CD4-positive, alpha-beta T cell treated with Interleukin-4 for 1 hour (primary cell): ENCODE measurements at places on chromosomes 6 and 20.

- DNase-seq: peak; percentile 19
Observed at GRCh38 chr6:38688579-38689087, 14.3 kb downstream of the GLO1 start.

- no peak for DNase-seq
Observed at GRCh38 chr20:33130568-33131061, 37.3 kb upstream of the BPIFA2 start.

- DNase-seq: no peak
Observed at GRCh38 chr6:122734529-122735395, 44.8 kb upstream of the FABP7 start.

- DNase-seq: no peak
Observed at GRCh38 chr6:125867483-125867942, 76.8 kb downstream of the NCOA7 start.

DNA sequence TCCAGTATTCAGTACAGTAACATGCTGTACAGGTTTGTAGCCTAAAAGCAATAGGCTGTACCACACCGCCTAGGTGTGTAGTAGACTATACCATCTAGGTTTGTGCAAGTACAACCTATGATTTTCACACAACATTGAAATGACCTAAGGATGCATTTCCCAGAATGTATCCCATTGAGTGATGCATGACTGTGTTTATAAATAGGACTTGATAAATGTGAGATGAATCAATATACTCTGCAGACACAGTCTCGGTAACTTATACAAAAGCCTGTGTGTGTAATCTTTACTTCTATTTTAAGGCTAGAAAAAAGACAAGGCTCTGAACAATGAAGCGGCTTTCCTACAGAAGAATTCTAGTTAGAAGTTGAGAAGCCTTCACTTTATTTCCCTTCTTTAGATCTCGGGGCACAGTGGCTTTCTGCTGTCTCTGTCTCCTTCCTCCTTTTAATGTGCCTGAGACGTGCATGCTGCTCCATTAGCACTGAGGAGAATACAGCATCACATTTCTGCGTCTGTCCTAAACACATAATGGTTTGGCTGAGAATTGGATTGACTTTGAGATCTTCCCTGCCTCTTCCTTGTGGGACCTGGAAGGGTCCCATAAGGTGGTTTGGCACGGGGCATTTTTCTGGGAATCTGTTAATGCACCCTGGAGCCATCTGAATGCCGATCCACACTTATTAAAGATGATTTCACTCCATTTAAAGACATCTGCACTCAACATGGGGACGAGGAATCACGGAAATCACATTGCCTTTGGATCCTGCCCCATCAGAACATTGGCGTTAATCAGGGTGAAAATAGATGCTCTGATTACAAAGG, 112.5 kb downstream of the SCML4 start:
- DNase-seq: no peak

GRCh38 chr6:83310046-83310445, 116.9 kb downstream of the RWDD2A start:
- DNase-seq: no peak

GRCh38 chr6:43469947-43470346, 7.4 kb upstream of the TJAP1 start:
- DNase-seq: no peak

- DNase-seq: no peak
Observed at GRCh38 chr6:20313960-20314530, 87.6 kb upstream of the E2F3 start.

DNA sequence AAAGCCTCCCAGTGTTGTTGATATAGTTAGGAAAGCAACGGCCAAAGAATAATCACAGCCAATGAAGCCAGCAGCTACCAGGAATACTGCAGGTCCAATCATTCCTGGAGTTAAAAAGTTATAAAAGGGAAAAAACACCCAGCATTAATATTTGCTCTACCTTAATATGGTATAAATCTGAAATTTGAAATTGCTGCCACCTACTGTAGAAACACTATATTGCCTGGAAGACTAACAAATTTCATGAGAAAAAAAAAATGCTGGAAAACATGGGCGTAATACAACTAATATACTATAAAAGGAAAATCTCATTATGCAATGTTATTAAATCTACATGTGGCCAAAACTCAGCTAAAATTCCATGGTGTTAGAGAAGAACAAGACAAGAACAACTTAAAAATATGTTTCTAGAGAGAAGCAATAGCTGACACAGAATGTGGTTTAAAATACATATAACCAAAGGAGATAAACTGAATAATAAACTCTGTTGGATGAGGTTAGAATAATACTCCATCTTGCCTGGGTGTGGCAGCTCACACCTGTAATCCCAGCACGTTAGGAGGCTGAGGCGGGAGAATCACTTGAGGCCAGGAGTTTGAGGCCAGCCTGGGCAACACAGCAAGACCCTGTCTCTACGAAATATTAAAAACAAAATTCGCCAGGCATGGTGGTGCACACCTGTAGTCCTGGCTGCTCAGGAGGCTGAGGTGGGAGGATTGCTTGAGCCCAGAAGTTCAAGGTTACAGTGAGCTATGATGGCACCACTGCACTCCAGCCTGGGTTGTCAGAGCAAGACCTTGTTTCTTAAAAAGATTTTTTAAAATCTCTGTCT, 43.1 kb downstream of the SLC17A5 start:
- DNase-seq: peak; percentile 70

DNA sequence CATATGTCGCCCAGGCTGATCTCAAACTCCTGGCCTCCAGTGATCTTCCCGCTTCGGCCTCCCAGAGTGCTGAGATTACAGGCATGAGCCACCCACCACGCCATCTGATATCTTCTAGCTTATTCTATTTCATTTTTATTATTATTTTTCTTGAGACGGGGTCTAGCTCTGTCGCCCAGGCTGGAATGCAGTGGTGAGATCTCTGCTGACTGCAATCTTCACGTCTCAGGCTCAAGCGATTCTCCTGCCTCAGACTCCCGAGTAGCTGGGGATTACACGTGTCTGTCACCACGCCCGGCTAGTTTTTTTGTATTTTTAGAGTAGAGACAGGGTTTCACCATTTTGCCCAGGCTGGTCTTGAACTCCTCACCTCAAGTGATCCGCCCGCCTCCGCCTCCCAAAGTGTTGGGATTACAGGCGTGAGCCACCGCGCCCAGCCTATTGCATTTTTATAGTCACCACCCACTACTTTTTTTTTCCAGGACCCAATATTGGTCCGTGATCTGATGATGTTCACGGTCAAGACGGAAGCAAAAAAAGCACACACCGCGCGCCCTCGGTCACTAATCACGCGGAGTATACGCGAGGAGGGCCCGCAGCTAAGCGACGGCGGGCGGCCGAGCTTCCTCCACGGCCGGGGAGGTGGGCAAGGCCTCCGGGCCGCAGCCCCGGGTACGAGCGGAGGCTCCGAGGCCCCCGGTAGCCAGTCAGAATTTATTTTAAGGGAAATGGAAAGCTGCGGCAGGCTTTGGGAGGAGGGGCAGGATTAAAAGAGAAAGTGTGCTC, 1.1 kb upstream of the LSM14B start:
- no peak for DNase-seq

GRCh38 chr6:88298066-88298845, 132.1 kb upstream of the CNR1 start:
- no peak for DNase-seq

GRCh38 chr6:31740397-31741223, 805 bp downstream of the MSH5 start:
- DNase-seq: no peak

DNA sequence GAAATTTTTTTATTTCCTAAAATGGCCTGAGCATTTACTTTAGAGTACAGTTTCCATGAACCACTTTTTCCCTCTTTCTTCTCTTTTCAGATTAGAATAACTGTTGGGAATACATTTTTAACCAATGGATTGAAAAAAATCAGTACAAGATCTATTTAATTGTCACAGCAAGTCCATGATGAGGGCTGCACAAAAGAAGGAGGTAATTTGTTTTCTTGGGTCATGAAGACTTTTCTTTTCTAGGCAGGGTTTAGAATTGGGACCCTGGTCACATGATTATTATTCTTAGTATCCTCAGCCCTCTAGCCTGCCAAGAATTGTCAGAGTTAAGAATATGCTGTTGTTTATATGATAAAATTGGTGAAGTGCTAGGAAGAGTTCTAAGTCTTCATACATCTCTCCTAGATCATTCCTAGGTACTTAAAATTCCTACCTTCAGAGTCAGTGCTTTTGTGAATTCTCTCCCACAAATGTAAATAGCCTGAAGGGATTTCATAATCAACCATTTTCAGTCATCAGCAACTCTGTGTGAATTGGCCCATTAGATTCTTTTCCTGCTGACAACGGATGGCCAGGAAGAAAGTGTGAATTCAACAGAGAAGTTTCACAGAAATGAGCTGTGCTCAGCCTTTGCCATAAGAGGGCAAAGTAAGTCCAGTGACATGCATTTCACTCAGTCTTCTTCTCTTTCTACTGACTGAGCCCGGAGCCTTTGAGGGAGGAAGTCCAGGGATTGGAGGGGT, 32.4 kb upstream of the TPBG start:
- no peak for DNase-seq

- no peak for DNase-seq
Observed at GRCh38 chr6:31339210-31339609, 17.8 kb downstream of the HLA-B start.

DNA sequence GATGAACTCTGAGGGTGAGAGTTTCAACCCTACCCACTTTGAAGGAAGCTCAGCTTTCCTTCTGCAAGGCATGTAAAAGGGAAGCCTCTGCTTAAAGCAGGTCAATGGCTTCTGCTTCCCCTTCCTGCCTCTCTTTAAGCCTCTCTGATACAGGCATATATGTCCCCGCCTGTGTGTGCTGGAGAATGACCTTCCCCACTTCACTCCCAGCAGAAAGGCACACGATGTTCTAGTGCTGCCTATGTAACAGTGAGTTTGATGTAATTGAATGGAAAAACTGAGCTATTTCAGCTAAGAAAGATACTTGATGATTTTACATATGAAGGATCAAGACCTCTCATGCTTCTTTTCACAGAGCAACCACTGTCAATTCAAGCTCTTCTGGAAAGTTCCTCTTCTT, 632.2 kb downstream of the HACE1 start:
- DNase-seq: no peak

- DNase-seq: no peak
Observed at GRCh38 chr6:40891686-40892085, 147.3 kb downstream of the UNC5CL start.

DNA sequence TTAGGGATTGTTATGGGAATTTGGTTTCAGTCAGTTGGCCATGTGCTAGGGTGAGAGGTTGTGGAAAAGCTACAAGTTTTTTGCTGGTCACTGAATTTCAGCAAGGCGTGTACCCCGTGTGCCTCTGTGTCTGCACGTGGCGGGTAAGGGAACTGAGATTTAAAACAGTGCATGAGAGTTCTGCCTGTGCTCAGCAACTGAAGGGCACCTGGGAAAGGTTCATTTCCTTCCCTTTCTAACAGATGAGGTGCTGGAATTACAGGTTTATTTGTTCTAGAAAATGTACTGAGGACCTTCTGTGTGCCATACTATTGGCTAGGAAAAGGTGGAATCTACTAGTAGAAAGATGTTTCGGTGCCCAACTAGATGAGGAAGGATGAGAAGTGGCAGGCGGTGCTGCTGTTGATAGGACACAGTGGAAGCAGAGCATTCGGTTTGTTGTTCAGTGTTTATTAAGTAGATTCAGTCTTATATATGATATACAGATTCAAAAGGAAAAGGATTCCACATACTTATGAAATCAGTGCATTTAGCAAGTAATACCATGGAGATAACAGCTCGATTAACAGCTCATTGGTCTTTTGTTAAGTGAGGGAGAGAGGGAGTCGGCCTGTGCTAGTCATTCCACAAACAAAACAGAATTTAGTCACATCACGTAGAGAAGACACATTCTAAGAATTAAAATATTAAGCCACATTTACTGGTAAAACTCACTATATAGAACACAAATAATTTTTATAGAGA, 84.7 kb downstream of the ASXL1 start:
- DNase-seq: no peak

DNA sequence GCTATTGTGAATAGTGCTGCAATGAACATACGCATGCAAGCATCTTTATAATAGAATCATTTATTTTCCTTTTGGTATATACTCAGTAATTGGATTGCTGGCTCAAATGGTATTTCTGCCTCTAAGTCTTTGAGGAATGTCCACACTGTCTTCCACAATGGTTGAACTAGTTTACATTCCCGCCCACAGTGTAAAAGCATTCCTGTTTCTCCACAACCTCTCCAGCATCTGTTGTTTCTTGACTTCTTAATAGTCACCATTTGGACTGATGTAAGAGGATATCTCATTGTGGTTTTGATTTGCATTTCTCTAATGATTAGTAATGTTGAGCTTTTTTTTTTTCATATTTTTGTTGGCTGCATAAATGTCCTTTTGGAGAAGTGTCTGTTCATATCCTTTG, 208.7 kb downstream of the PHF3 start:
- DNase-seq: no peak

GRCh38 chr6:34888874-34889555, at the start of gene ANKS1A:
Gene ANKS1A, plus strand, starts transcription at chr6:34889255. Its CDS starts 148 bp downstream, at chr6:34889403.
- DNase-seq: peak; percentile 94

DNA sequence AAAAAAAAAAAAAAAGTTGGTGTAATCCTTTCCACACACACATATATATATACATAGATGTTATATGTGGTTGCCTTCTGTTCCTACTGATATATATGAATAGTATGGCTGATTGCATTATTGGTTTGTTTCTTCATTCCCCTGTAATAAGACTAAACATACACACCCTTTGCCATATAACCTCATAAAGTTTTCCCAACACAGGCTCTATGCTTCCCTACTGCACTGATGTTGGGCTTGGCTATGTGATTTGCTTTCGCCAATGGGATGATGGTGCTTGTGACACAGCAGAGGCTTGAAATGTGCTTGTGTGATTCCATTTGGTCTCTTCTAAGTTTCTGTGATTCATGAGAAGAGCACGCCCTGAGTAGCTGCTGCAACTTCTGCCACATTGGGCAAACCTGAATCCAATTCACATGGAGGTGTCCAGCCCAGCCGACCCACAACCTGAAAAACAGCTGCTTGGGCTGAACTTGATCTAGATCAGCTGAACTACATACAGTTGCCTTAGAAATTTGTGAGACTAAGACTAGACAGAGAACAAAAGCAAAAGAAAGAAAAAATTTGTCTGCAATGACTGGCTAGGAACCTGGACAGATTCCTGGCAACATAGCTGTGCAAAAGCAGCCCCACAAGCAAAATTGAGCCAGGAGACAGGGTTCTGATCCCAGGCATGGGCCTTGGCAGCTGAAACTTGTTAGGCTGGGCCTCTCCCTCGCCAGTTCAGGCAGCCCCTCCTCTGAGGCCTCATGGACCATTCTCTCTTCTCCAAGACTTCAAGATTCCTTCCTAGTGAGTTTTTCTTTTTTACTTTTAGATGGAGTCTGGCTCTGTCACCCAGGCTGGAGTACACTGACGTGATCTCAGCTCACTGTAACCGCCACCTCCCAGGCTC, 13.4 kb upstream of the TBC1D20 start:
- DNase-seq: no peak

DNA sequence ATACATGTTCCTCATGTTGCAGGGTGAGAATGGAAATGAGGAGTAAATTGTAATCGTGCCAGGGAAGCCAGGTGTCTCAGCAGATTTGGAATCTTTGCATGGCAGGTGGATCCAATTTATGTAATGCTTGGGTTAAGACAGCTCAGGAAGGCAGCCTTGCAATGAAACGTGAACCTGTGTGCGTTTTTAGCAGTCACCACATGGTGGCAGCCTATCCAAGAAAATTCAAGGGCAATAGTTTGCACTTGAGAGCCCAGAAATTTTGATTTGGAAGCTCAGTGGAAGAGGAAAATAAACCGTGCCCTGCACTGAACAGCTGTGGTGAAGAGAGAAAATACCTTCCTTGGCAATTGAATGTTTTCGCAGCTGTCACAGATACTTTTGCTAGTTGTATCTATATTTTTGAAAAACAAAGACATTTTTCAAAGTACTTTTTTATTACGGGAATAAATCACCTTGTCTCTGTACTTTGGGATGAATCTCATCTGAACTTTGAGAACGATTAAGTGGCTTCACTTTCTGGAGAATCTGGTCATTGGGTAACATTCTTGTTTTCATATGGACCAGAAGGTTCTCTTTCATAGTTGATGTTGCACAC, 26.5 kb downstream of the MTHFD1L start:
- peak; percentile 59 for DNase-seq
